ENCODE measurements at places on chromosomes 13 and 19.

DNA sequence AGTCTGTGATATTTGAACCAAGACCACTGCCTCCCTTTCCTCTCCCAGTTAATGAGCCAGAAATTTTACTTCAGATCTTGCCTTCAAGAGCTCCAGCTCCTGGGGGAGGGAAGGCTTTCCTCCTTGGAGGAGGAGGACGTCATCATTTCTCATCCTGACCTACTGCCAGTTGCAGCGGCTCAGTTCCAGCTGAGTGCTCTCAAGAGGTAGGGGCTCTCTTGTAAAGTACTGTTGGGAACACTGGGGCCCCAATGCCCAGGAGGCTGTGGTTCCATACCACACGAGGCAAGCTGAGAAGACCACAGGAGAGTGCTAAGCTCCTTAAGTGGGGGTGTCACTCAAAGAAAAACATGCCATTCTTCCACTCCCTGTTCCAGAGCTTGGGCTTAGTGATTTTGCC, 36.2 kb downstream of the METTL21C start:
- DNase-seq = no peak

GRCh38 chr19:15666883-15667282, 6.0 kb upstream of the CYP4F12 start:
- DNase-seq = no peak

DNA sequence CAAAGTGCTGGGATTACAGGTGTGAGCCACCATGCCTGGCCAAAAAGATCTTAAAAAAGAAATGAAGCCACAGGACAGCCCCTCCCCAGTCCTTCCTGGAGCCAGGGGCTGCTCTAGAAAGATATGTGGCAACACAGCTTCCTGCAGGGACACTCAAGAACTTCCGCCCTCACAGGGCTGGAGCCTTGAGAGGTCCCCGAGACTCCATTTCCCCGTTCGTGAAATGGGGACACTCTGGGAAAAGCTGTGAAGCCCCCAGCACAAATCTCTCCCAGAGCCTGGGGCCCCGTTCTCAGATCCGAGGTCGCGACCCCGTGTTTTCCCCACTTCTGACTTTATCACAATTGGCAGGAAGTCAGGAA, 2.5 kb upstream of the GPX4 start:
- no peak for DNase-seq

DNA sequence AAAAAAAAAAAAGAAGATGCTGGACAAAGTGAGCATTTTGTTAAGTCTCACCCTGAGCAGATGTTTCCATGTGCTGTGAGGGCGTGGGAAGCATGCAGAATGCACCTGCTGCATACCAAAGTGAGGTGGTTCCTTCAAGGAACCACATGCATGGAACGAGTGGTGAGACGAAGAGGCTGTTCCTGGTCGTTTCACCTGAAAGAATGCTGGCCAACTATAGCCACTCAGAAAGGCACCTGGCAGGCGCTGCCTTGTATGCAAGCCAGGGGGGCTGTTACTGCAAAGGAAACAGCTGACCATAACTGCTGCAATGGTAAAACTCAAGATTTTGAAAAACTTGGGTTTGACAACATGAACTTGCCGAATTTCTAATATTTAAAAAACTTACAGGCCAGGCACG, 14.7 kb downstream of the MIER2 start:
- no peak for DNase-seq

DNA sequence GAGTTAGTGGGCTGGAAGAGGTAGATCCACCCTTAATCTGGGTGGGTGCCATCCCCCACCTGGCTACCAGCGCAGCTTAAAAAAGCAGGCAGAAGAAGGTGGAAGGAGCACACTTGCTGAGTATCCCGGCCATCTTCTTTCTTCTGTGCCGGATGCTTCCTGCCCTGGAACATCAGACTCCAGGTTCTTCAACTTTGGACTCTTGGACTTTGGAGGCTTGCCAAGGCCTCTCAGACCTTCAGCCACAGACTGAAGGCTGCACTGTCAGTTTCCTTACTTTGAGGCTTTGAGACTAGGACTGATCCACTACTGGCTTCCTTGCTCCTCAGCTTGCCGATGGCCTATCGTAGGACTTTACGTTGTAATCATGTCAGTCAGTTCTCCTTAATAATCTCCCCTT, 127.6 kb upstream of the GPC6 start:
- DNase-seq = no peak

- DNase-seq = no peak
These were observed 7.3 kb downstream of the RELB start for GRCh38 chr19:45008552-45008951.

- no peak for DNase-seq
These were observed 269.3 kb downstream of the KCNRG start for GRCh38 chr13:50284540-50284939.

- DNase-seq = no peak
These were observed 8.5 kb downstream of the TMTC4 start for GRCh38 chr13:100666124-100666523.

DNA sequence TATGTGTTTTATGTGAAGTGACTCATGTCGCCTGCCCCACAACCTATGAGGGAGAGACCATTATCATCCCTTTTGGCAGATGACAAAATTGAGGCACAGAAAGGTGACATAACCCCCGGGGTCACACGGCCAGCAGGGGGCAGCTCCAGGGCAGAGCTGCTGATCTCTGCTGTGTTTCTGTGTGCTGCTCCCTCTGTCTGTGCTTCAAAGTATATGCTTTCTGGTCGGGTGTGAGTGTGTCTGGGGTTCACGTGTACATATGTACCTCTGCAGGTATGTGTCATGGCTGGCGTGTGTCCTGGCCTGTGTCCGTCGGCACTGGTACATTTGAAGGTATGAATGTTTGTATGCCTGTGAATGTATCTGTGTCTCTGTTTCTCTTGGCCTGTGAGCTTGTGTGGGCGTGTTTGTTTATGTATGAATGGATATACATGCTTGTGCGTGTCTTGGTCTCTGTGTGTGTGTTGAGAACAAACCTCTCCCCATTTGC, 7.1 kb downstream of the LIPE start:
- DNase-seq = peak; percentile 73

DNA sequence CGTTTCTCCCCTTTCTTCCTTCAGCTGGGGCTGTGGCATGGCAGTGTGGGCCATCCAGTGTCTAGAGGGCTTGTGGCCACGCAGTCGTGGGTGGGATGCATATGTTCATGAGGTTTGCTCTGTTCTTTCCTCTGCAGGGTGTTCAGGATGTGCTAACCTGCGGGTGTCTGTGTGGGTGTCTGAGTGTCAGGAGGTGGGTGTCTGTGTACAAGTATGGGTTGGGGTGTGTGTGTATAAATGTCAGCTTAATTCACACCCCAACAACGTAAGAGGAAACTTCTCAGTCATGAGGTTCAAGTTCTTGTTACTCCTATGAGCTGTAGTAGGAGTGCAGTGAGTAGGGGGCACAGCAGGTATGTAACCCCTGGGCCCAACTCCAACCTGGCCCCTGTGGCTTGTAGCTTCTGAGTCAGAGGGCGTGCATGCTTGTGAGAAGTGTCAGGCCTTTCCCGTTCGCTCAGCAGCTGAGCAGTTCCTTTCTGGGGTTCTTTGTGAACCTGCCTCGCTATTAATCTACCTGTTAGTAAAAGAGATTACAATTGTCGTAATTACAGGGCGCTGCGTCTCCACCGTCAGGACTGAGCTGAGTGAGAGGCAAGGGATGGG, 49.1 kb downstream of the NFIX start:
- no peak for DNase-seq

DNA sequence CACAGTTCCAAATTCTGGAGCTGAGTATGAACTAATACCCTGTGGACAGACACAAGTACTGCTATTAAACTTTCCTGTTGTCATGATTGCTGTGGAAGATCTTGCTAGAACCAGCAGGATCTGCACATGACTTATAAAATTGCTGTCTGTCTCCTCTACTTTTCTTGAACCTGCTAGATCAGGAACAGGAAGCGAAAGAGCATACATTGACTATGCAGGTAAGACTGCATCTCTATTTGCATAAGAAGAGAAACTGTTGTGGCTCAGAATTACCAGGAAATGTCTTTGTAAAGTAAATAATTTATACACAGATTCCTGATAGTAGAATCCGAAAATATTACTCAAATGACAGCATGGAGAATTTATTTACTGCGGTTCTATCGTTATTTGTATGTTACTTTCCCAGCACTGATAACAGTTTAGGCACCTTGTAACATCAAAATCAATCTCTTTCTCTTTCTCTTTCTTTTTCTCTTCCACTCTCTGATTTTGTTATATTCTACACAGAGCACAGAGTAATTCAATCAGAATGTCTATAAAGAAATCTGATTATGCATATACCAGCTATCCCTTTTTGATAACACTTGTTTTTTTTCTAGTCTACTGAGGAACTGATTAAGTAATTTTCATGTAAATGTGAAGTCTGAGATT, 226.5 kb downstream of the MYO16 start:
- DNase-seq = no peak

DNA sequence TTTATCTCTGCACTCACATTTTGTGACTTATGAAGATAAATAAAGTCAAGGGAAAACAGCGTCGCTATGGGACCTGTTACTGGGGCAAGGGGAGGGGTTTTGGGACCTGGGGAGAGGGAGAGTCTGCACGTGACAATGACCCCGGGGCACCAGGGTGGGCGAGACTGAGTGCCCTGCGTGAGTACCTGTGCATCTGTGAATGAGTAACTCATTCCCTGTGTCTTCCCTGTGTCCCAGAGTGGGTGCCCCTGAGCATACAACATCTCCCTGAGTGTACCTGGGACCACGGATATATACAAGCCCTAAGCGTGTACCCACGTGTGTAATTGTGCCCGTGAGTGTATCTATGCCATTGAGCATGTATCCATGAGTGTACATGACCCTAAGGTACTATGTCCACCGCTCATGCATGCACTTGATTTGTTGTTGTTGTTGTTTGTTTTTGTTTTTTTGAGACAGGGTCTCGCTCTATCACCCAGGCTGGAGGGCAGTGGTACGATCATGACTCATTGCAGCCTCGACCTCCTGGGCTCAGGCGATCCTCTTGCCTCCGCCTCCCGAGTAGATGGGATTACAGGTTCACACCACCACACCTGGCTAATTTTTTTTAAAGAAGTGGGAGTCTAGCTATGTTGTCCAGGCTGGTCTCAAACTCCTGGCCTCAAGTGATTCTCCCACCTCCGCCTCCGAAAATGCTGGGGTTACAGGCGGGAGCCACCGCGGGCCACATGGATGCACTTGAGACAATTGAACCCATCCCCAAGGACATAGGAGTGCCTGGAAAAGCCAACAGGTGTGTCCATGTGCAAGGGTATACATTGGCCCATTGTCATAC, 645 bp upstream of the TRAPPC5 start:
- DNase-seq = no peak

GRCh38 chr19:8584965-8585893, 8.0 kb upstream of the MYO1F start:
- DNase-seq = no peak

DNA sequence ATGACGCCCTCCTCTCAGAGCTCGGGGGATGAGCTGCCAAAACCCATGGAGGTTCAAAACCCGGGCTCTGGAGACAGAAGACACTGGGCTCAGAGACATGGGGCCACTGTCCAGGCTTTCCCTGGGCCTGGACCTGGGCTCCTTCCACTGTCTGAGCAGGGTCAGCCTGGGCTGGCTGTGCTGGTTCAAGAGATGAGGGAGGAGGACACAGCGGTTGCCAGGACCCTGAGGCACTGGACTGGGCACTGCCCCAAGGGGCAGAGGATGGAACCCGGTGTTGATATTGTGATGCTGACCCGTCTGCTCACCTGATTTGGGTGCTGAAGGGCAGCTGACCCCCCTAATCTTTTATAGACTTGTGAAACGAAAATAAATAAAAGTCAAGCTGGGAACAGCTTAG, 14.1 kb upstream of the SIGLEC11 start:
- DNase-seq = no peak

DNA sequence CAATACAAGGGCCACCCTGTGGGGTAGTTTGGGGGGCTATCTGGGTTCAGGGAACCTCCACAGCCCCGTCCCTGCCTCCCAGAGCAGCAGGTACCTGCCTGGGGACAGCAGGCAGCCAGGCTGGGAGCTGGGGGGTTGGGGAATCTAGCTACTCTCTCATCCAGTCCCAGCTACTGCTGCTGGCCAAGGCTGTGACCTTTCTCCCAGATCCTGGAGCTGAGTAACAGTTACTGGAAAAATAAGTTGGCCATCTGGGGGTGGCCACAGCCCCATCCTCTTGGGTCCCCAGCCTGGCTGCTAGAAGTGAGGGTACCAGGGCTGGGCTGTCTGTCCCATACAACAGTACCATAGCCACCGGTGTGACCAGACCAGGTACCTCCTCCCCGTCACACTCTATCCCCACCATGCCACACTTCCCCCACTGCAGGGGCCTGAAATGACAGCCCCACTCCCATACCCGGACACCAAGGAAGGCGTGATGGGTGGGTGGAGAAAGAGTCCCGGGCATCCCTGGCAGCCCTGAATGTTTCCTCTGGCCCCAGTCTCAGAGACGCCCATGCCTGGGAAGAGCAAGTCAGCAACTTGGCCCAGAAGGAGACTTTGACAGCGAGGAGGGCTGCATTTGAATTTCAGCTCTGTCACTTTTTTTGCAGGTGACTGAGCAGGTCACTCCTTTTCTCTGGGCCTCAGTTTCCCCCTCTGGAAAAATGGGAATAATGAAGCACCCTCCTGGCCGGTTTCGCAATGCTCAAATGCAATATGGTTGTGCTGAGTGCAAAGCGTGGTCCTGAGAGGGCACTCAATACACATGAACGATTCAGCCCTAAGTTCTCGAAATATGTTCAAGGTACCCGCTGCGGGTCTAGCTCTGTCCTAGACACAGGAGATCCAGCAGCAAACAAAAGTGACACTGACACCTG, 30.7 kb upstream of the NFIC start:
- no peak for DNase-seq

GRCh38 chr13:111129465-111130115, 14.5 kb downstream of the ARHGEF7 start:
- no peak for DNase-seq

DNA sequence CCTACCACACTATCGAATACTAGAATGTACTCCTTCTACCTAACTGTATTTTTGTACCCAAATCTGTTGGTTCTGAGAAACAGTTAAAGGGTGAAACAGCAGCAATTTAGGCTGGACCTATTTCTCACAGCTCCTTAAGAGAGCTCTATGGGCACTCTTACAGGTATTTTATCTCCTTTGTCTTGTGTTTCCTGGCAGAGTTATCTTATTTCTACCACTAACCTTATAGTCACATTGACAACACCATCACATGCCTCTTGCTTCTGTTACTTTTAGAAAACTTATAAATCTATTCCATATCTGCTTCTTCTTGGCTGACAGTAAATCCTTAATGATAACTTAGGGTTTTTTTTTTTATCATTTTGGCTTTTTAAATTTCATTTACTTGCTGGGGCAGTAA, 130.7 kb downstream of the MYO16 start:
- no peak for DNase-seq

- no peak for DNase-seq
These were observed 472.3 kb downstream of the IRS2 start for GRCh38 chr13:109314101-109314500.

DNA sequence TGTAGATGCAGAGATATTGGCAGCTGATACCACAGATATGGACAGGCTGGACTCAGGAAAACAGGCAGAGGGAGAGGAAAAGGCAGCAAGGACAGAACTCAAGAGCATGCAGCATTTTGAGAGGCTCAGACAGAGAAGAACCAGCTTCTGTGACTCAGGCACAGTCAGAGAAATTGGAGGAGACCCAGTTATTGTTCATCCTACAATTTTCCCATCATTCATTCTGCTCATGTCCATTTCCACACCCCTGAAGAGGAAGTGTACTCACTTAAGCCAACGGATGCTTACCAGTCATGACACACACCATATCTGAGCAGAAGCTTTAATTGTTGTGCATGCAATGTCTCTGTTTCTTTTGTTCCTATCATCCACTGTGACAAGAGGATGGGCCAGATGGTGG, 359.8 kb upstream of the HTR2A start:
- DNase-seq = no peak

Data from cardiac septum (tissue), 1 donor.